NCI-H1417 (cell line): ENCODE measurements at places on chromosomes 5 and 9.

- no peak for DNase-seq
These were observed 27.8 kb downstream of the ROPN1L start for GRCh38 chr5:10469253-10470050.

DNA sequence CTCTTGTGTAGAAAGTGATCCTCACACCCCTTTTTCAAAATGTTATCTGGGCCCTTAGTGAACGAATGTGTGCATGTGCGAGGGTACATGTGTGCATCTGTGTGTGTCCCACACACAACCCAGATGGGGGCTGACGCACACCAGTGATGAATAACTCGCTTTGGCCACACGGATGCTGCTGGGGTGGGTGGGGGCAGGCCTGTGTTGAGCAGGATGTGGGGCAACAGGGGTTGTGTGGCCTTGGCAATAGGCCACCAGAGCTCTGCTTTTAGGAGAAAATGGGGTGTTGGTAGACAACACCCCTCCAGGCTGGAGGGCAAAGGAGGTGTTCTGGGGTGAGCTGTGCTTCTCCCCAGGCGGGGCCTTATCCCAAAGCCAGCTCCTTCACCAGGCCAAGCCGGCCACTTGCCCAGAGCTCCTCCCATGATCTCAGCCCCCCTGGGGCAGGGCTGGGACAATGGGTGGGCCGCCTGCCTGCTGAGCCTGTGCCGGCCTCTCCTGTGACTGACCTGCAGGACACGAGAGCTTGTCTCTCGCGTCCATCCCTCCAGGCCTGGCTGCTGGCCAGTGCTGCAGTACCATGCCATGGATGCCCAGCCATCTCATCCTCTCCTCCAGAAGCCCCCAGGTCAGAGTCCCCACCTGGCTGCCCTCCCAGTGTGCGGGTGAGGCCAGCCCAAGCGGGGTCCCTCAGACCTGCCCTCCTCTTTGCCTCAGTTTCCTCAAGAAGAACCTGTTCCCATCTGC lies 1.7 kb downstream of the DBN1 start:
- DNase-seq = no peak

DNA sequence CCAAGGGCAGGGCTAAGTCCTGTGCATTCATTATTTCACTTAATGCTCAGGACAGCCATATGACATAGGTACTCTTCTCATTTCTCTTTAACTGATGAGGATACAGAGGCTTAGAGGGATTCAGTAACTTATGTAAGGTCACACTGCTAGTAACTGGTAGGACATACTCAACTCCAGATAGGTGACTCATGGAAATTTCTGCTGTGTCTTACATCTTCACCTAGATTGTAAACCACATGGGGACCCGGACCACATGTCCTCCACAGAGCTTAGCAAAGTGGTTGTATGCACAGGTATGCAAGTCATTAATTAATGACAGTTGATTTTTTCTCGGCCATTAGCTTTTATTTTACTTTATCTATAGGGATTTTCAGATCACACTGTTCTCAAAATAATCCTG lies 29.3 kb downstream of the SLC1A1 start:
- no peak for DNase-seq

GRCh38 chr9:2700909-2701550 lies 16.3 kb upstream of the KCNV2 start:
- no peak for DNase-seq

GRCh38 chr9:89661956-89662717 lies 57.3 kb downstream of the GADD45G start:
- DNase-seq = peak; percentile 99

GRCh38 chr5:10724781-10725507 lies 36.1 kb downstream of the DAP start:
- DNase-seq = no peak

- no peak for DNase-seq
These were observed 9.4 kb downstream of the GBGT1 start for GRCh38 chr9:133154097-133154989.

- DNase-seq = no peak
These were observed 178.0 kb upstream of the NREP start for GRCh38 chr5:111935009-111935408.

- DNase-seq = no peak
These were observed 4.3 kb downstream of the FYB1 start for GRCh38 chr5:39214912-39215709.

DNA sequence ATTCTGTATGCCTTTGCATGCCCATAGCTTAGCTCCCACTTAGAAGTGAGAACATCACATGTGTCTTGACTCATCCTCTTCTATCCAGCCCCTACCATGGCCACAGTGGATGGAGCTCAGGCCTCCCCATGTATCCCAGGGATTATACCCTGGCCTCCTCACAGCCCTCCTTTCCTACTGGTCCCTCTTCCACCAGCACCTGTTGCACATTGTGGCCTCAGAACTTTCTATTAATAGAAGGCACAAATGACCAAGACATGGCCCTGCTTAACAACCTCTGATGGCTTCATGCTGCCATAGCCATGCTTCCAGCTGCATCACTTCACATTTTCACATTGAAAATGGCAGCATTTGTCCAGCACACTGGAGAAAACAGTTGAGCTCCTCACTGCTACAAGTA lies 315.4 kb downstream of the CDK5RAP2 start:
- no peak for DNase-seq

DNA sequence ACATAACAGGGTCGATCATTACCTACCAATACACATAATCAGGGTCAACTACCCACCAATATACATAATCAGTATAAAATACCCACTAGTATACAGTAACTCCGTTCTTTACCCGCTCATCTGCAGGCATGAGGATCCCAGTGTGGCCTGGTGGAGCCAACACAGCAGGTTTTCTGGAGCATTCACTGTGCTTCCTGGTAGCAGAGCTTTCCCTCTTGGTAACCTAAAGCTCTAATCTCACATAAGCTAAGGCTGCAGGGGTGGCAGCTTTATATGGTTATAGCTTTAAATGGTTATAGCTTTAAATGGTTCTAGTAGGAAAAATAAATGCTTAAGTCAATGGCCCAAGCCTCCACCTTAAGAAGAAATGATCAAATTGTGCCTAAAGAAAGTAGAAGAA lies 11.9 kb downstream of the LCN1 start:
- DNase-seq = no peak

GRCh38 chr5:96844481-96844990 lies 31.8 kb upstream of the ERAP2 start:
- no peak for DNase-seq

DNA sequence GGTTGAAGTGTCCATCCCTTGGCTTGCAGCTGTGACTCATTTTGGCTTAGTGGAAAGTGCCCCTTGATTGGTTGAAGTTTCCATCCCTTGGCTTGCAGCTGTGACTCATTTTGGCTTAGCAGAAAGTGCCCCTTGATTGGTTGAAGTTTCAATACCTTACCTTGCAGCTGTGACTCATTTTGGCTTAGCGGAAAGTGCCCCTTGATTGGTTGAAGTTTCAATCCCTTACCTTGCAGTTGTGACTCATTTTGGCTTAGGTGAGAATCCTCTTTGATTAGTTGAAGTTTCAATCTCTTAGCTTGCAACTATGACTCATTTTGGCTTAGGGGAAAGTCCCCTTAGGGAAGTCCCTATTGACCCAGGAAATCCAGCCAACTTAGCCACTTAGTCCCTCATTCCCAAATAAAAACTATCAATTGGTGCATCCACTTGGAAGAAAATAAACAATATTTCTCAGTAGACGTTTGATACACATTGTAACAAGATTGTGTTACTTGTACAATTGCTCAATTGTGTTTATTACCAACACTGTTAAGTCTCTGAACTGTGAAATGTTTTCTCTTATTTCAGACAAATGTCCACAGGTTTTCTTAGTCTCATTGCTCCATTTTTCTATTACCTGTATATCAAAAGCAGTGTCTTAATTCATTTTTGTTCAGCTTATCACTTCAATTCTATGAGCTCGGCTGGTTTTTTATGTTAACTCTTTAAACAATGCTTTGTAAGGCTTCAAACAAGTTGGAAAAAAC lies 2308.8 kb upstream of the ACO1 start:
- DNase-seq = no peak

- no peak for DNase-seq
These were observed 553.7 kb downstream of the EBF1 start for GRCh38 chr5:158545949-158546530.

- no peak for DNase-seq
These were observed 7.0 kb downstream of the BARHL1 start for GRCh38 chr9:132589148-132590036.

- no peak for DNase-seq
These were observed 2.7 kb downstream of the CCL27 start for GRCh38 chr9:34659592-34660253.

DNA sequence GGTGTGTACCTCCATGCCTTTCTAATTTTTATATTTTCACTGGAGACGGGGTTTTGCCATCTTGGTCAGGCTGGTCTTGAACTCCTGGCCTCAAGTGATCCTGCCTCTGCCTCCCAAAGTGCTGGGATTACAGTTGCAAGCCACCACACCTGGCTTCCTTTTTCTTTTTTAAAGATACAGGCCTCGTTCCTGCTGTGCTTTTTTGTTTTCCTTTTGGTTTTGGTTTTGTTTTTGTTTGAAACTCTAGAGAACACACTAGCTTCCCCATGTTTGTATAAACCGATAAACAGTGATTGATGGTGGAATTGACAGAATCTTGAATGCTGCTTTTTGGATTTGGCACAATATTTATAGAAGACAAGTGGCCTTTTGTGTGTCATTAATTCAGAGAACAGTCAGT lies 1603.4 kb downstream of the MAT2B start:
- DNase-seq = no peak

DNA sequence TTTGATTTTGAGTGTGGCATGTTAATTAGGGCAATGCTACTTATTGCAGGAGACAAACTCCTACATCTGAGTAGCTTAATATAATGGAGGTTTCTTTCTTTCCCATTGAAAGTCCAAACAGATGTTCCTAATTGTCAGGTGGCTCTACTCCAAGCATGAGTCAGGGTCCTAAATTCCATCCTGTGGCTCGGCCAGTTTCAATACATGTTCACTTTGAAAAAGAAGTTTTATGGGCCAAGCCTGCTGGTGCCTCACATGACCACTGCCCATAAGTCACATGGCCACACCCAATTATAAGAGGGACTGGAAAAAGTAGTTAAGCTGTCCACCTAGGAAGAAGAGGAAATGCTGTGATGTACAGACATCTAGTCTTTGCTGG lies 170.4 kb downstream of the ARRDC3 start:
- no peak for DNase-seq
